ENCODE measurements at places on chromosomes 12 and 14.
A peak's percentile ranks its signal among the peaks of the same experiment; 100 is the strongest.

DNA sequence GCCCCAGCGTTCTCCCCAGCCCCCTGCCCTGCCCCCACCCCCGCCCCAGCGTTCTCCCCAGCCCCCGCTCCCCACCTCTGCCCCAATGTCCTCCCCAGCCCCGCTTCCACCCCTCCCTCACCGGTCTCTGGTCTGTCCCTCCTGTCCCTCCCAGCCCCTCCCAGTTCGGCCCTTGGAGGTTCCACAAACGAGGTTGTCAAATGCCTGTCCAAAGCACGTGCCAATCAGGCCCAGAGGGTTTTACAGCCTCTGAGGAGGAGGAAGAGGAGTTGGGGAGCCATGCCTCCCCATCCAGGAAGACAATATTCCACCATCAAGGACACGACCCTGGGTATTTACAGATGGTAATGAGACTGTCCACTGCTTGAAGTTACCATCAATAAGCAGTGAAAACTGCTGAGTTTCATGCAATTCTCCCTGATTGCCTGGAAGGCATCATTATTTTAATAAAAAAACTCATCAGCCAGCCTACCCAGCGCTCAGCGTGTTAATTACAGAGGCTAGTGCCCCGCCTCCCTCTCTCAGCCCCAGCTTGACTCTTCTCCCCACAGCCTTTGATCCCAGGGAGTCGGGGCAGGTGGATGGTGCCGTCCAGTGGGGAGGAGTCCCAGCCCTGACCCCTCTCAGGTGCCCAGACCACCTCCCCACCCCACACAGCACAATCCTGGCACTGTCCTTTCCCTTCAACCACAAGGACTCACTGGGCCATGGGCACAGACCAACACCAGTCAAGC is 30.6 kb upstream of the C14orf180 start:
- no peak for DNase-seq

DNA sequence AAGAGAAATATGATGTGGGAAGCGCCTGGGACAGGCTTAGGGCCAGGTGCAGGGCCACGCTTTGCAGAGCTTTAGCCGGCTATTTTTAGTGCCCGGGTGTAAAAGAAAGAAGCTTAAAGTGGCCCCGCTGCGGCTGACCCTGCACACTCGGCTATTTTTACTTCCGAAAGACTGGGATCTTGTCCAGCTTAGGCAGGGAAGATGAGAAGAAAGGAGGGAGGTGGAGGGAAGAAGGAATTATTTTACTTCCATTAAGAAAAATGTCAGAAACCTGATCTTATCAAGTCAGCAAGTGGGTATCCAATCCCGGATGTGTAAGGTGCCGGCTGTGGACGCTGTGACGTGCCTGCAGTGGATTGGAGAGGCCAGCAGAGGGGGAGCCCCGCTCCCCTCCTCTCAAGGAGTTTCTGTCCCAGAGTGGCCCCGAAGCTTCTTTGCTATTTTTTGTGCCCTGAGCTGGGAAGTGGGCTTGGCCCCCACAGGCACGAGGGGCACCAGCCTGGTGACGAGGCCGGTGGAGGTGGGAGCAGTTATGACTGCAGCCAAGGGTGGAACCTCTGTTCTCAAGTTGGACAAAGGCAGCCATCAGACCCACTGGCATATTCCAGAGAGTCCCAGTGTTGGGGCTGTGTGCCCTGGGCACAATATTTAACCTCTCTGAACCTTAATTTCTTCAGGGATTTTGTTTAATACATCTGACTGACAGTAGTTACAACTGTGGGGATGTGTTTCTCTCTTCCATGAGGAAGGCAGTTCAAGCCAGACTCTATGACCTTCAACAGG is 97.7 kb downstream of the ESRRB start:
- no peak for DNase-seq

- no peak for DNase-seq
Measured at GRCh38 chr14:63448841-63449240, 94.3 kb downstream of the PPP2R5E start.

GRCh38 chr14:68632054-68632895 is 160.6 kb downstream of the ZFP36L1 start:
- no peak for DNase-seq

DNA sequence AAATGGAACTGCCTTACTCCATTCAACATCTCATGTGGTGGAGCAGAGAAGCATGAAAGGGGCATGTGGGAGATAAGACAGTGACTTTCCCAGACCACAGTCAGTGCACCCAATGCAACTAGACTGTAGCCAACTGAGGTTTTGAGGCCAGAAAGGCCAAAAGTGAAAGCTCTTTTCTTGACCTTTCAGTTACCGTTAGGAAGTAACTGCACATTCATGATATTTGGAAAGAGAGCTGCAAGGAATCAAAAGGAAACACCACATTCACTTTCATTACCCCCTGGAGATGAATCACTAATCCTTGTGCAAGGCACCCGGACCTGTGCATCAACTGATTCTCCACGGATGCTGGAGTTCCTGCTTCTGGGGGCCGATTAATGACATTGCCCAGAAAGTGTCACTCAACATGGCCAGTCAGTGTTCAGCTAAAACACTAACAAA is 72.9 kb upstream of the ELK3 start:
- DNase-seq, result no peak

DNA sequence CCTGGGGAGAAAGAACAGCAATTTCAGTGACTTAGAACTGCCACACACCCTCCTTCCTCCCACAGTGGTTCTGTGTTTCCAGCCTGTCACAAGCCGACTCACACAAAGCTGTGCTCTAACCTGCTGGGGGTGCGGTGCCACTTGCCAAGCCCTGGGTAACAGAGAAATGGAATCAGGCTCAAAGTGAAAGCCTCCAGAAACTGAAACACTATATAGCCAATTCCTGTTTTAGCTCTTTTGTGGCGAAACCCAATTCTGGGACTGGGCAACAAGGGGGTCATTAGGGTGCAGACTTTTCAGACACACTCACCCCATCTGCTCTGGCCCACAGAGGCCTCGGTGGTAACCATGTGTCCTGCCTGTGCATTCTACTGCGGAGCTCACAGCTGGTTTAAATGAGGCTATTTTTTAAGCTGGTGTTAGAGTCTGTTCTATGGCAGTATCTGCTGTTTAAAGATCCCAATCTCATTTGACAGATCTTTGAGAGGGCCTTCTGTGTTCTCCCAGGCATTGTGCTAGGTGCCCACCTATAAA is 15.2 kb upstream of the ACTR6 start:
- no peak for DNase-seq

- no peak for DNase-seq
Measured at GRCh38 chr14:98867146-98867545, 404.9 kb downstream of the BCL11B start.

DNA sequence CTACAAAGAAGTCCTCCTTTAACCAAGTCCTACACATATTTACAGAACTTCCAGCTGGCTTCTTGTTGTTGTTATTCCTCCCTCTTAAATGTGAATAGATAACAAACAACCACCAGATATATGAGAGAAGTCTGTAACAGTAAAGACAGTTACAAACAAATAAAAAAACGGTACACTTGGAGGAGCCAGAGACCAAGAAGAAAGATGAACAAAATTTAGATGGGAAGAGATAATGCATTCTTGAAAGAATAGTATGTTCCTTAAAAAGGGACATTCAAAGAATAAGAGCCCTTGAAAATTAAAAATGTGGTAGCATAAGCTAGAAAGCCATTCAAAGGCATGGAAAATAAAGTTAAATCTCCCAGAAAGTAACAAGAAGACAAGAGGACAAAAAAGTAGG is 25.9 kb downstream of the SLCO1A2 start:
- DNase-seq, result no peak

DNA sequence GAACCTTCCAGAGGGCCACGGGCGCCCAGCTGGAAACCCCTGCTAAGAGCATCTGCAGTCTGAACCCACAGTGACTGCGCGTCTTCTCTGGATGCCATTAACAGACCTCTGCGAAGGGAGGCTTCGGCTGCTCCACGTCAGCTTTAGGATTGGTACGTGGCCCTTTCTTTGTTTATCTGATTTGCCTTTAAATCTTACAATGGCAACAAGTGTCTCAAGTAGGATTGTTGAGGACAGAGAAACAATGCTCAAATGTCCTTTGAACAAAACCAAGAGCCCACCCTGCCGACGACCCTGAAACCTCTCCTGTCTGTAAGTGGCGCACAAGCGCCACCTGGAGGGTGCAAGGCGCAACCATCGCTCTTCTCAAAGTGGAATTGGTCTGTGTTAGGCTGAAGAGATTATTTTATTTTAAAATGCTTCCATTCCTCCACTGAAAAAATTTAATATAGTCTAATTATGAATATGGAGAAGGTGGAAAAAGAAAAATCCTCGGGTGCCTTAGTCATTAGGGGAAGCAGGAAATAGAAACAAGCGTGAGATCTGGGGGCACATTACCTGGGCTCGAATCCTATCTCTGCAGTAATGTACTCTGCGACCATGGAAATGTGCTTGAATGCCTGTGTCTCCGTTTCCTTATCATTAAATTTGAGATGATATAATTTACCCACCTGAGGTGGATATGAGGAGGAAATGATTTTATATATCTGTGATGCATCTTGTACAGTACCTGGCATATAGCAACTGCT is 82.6 kb upstream of the PTPRB start:
- no peak for DNase-seq

- no peak for DNase-seq
Measured at GRCh38 chr14:66815687-66816086, 307.7 kb downstream of the GPHN start.

DNA sequence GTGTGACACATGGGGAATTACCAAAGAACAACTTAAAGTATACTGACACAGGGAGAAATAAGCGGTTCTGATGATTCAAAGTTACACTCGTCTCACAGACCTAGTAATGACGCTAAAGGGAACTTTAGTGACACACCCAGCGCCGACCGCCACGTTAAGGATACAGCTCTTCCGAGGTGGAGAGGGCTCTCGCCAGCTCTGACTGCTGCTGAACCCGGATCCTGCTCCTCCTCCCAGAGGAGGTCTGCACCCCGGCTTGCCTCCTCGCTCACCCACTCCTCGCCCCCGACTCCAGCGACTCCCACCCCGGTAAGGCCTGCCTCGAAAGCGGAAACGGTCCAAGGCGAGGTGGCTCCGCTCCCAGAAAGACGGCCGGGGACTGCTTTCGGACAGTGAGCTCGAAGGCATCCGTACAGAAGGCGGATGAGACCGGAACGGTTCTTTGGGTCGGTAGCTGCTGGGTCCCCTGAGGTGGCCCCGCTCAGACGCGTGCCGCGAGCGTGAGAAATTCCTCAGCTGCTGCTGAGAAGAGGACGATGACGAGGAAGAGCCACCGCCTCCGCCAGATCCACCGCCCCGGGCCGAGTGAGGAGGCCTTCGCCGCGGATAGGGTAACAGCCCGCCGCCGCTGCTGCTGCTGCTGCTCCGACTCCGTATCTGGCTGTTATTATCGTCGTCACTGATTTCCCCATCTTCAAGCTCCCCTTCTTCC is 643 bp downstream of the ZFC3H1 start:
- peak; percentile 65 for DNase-seq

GRCh38 chr14:68015356-68016254 is 196.0 kb downstream of the RAD51B start:
- no peak for DNase-seq

GRCh38 chr14:45065956-45066355 is 18.0 kb upstream of the PRPF39 start:
- no peak for DNase-seq

GRCh38 chr12:95553197-95553943 is 2.1 kb upstream of the USP44 start:
- no peak for DNase-seq

GRCh38 chr14:68881396-68881795 is 88.5 kb upstream of the ZFP36L1 start:
- no peak for DNase-seq

DNA sequence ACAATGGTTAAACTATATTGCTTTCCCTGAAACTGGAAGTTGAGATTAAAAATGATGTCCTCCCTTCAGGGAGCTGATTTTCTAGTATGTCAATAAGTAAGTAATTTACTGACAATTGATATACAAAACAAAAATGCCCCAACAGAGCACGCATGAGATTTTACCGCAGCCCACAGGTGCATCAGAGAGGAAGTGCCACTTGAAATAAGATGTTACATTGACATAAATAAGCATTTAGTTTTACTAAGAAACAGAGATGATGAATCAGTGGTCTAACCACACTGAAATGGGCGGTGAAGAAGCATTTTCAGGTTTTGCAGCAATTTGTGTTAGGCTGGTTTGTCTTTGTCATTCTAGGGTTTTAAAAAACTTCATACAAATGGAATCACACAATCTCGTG is 8.8 kb upstream of the CLECL1 start:
- DNase-seq, result no peak

GRCh38 chr14:56199982-56200577 is 81.9 kb downstream of the PELI2 start:
- DNase-seq, result no peak

- DNase-seq, result no peak
Measured at GRCh38 chr12:91173124-91173523, 9.5 kb downstream of the DCN start.

DNA sequence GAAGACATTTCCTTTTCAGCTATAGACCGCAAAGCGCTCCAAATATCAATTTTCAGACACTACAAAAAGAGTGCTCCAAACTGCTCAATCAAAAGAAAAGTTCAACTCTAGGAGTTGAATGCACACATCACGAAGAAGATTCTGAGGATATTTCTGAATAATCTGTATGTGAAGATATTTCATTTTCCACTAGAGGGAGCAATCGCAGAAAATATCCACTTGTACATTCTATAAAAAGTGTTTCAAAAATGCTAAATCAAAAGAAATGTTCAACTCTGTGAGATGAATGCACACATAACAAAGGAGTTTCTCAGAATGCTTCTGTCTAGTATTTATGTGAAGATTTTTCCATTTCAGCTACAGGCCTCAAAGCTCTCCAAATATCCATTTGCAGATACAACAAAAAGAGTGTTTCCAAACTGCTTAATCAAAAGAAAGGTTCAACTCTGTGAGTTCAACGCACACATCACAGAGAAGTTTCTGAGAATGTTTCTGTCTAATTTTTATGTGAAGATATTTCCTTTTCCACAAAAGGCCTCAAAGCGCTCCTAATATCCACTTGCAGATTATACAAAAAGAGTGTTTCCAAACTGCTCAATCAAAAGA is 643.8 kb upstream of the ALG10B start:
- no peak for DNase-seq

- DNase-seq, result no peak
Measured at GRCh38 chr14:71103662-71104484, 196.6 kb downstream of the PCNX1 start.

DNA sequence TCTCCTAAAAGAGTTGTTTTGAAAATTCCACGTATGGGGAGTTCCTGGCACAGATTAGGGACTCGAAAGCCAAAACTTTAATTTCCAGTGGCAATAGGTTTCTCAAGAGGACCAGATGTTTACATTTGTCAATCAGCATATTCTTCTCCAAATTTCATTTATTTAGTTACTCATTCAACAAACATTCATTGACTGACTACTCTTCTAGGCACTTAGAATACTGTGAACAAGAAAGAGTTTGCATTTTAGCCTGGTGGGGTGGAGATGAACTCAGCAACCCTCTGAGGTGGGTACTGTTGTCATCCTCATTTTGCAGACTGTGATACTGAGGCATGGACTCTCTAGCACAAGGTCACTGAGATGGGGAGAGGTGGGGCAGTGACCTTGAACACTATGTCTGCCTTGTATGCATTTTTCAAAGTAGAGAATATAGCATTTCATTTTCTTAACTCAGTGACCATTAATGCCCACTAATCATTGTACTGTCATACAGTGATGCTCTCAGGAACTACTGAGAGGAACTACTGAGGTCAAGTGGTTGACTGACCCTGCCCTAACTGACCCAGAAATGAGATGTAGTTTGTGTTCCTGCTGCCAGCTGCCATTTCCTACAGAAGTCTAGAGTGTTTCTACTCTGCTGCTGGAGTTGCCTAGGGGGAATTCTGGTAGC is 2.2 kb downstream of the L3HYPDH start:
- DNase-seq, result no peak

Measured in activated B cell treated with CpG ODN at 0.5 μM for 24 hours (primary cell).